ENCODE measurements at places on chromosomes 11 and 22. TPM values are rescaled to one million over a fixed set of nuclear protein-coding genes. Genes with fewer than 3 reads are reported as not detected.

Gene TMEM123
- total RNA-seq = 134 TPM

Gene SAA4
- not detected for total RNA-seq

Gene LYVE1
- total RNA-seq = not detected

Gene TMPRSS4
- total RNA-seq = not detected

Gene FXYD6
- total RNA-seq = not detected

Gene NLRP10
- 1.3 TPM for total RNA-seq

Gene DGCR6
- total RNA-seq = 1.7 TPM

Gene ALX4
- not detected for total RNA-seq

Gene PIM3
- total RNA-seq = 73.5 TPM

Gene PYGM
- total RNA-seq = 0.09 TPM

Gene TSSK2
- not detected for total RNA-seq

Gene AMBRA1
- 19.6 TPM for total RNA-seq

Gene OR6A2
- 0.17 TPM for total RNA-seq

Gene WBP2NL
- 0.66 TPM for total RNA-seq

Gene DLG2
- 0.26 TPM for total RNA-seq

Gene C1QTNF5
- not detected for total RNA-seq

Gene OR5B17
- not detected for total RNA-seq

Gene GATD1
- 67.7 TPM for total RNA-seq

Gene OR2AT4
- total RNA-seq = not detected

Gene KCNJ5
- total RNA-seq = not detected

Gene OR52I1
- not detected for total RNA-seq

Gene PLAAT2
- 0.58 TPM for total RNA-seq

Gene UPB1
- not detected for total RNA-seq

Gene POTEH
- total RNA-seq = not detected

Gene AHNAK
- 429 TPM for total RNA-seq

Gene EXPH5
- total RNA-seq = 17.9 TPM

Gene CHST1
- not detected for total RNA-seq

Gene FAT3
- total RNA-seq = 0.02 TPM

Gene SEPTIN5
- 3.5 TPM for total RNA-seq

Gene POU2AF1
- total RNA-seq = not detected

Gene KIRREL3
- not detected for total RNA-seq

Gene RAB36
- total RNA-seq = 8.8 TPM

Gene TSGA10IP
- total RNA-seq = not detected

Gene ART5
- not detected for total RNA-seq

Gene NXPE2
- not detected for total RNA-seq

Gene OAF
- 34.8 TPM for total RNA-seq

Gene LINC01488
- not detected for total RNA-seq

Gene SLC22A8
- not detected for total RNA-seq

Gene CDC45
- 7.5 TPM for total RNA-seq

Gene MAPK12
- 24.9 TPM for total RNA-seq

Gene ZC3H12C
- 30.9 TPM for total RNA-seq

Gene PNPLA5
- total RNA-seq = not detected

Gene PHOX2A
- not detected for total RNA-seq

Gene MYO7A
- total RNA-seq = 0.26 TPM

Gene SMTNL1
- total RNA-seq = not detected

Gene CHCHD10
- 86.0 TPM for total RNA-seq

Gene ISX
- total RNA-seq = not detected

Gene TMPRSS6
- total RNA-seq = not detected

Gene HSCB
- 24.7 TPM for total RNA-seq

Gene SCO2
- 2.4 TPM for total RNA-seq

Gene PLEKHA7
- total RNA-seq = 2.8 TPM

Gene UCP3
- 1.5 TPM for total RNA-seq

Gene CARD16
- 14.0 TPM for total RNA-seq
